Effector memory CD4-positive, alpha-beta T cell (primary cell): ENCODE measurements at places on chromosomes 6 and 20.

DNA sequence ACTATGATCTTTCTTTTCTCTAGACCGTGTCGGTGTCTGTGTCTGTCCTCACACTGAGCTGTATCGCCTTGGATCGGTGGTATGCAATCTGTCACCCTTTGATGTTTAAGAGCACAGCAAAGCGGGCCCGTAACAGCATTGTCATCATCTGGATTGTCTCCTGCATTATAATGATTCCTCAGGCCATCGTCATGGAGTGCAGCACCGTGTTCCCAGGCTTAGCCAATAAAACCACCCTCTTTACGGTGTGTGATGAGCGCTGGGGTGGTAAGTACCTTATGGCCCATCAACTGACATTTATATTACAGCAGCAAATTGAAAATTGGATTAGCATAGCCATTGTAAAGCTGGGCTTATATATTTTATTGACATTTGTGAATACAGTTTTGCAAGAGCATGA, 72.2 kb upstream of the GFRAL start:
- no peak for DNase-seq

DNA sequence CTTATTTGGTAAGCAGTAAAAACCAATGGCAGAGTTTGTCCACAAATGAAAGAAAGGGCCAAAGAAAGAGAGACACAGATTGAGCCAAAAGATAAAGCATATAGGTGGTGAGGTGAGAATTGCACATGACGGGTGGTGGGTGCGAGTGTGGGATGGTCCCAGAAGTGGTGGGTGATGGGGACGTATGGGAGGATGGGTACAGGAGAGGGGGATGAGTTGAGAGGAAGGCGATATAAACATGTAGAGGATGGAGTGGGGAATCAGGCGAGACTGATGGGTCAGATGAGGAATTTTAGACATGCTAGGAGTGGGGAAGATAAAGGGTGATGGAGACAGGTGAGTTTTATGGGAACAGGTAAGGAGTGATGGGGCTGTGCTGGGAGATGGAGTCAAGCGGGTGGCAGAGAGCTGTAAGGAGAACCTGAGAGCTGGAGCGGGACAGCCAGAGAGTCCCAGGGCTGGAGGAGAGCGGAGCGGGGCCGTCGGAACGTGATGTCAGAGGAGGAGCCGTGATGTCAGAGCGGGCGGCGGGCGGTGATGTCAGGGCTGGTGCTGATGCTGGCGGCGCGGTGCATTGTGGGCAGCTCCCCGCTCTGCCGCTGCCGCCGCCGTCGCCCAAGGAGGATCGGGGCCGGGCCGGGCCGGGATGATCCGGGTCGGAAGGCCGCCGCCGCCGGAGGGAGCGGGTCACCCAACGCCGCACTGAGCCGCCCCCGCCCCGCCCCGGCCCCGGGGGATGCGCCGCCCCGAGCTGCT, at the start of gene TTBK1:
TSS of gene TTBK1 (plus strand) at position 574 of the 756 bp plus-strand sequence. CDS start 3,180 bp downstream, outside the sequence.
- no peak for DNase-seq

DNA sequence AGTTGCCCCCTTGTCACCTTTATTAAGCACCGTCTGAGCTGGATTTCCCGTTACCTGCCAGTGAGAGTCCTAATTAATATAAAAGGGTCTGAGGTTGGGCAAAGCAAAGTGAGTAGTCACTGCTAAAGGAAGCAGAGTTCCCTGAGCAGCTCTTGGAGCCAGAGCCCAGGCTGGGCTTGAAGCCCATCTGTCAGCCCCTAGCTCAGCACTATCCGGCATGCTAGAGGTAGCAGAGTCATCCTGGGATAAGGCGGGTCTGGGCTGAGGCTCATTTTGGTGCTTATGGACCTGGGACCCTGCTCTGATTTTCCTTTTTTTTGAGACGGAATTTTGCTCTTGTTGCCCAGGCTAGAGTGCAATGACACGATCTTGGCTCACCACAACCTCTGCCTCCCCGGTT, 46.2 kb downstream of the ADNP start:
- DNase-seq: no peak

DNA sequence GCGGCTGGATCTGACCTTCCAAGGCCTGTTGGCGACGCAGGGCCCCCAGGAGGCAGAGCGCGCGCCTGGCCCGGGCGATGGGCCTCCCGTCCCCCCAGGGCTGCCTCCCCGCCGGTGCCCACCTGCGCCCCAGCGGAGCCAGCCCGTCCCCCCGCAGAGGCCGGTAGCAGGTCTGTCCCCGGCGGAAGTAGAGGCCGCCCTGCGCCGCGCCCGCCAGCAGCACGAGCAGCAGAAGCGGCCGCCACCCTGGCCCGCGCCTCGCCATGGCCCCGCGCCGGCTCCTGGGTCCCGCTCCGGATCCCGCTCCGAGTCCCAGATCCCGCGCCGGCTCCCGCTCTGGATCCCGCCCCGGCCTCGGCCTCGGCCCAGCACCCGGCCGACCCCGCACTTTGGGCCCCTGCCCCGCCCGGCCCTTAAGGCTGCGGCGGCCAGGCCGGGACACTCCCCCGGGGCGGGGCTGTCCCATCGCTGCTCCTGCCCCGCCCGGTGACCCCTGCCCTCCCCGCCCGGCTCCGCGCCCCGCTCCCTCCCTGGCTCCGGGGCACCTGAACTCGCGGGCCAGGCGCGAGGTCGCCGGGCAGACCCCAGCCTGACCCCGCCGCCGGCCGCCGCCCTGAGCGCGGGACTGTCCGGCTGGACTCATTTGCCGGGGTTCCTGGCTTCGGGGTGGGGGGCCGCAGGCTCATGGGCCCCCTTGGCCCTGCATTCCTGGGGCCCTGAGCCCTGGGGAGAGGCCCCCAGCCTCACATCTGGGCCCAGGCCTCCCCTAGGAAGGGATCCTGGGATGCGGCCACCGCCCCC, at the start of gene CTSZ:
TSS of gene CTSZ (minus strand) at position 391 of the 801 bp plus-strand sequence. CDS start at position 265, 126 bp downstream.
- DNase-seq: peak; percentile 19

- no peak for DNase-seq
Measured at GRCh38 chr20:12061466-12061865, 143.8 kb downstream of the BTBD3 start.

GRCh38 chr6:34476921-34477320, 11.0 kb downstream of the PACSIN1 start:
- DNase-seq: no peak

DNA sequence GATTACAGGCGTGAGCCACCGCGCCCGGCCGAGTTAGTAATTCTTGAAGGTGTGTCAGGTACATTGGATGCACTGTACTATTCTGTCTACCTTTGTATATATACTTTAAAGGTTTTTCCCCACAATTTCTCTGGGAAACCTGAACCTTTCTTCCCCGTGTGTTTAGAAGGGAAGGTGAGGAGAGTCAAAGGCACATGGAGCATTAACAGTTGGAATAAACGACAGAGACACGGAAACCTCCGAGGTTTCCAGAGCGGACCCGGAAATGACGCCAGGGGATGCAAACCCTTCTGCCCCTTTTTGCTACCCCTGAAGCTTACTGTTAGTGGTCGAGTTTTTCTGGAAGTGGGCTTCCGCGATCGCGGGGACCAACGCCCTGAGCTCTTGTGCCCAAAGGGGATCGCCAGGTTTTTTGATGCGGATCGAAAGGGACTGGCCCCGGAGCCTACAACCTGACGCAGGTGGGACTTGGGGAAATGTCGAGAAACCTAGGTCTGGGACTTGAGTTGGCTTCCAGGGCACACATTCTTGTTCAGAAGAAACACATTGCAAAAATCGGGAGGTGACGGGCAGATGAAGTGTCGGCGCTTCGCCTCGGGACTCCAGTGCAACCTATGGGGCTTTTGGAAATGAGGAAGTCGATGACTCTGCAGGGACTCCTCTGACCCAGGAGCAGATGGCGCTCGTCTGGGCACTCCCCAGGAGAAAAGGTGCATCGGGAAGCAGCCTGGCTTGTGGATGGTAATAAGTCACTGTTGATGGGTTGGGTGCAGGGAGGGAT, 218.2 kb downstream of the OR2B2 start:
- DNase-seq: no peak

DNA sequence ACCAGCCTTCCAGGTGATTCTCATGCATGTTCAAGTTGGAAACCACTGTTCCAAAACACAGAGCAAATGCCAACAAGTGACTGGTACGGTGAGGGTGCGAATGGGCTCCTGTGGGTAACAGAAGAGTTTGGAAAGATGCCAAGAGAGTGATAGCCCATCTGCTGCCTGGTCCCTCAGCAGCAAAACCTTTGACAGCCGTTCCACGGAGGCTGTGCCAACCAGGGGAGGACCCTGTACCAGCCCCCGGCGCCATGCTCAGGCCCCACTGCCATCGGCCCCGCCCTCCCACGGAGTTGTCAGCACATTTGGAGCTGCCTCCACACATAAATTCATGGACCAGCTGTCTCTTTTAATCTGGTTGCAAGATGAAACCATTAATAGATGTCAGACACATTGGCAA, 4.4 kb upstream of the PTPRT start:
- DNase-seq: no peak
